ENCODE measurements at places on chromosomes 3 and 15.

DNA sequence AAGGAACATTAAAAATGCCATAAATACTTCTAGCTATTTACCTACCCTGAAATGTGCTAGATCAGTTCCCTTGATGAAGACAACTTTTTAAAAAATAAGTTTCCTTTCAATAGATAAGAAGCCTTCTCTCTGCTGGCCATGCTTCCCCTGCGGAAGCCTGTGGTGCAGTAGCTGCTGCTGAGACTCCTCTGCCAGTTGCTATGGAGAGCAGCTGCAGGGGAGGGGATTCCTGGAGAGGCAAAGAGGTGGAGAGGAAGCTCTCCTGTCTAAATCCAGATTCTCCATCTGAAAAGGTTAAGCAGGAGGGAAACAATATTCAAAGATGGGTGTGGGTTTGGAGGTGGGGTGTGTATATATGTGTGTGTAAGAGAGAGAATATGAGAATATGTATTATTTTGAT, 69.8 kb upstream of the BFSP2 start:
- no peak for DNase-seq

DNA sequence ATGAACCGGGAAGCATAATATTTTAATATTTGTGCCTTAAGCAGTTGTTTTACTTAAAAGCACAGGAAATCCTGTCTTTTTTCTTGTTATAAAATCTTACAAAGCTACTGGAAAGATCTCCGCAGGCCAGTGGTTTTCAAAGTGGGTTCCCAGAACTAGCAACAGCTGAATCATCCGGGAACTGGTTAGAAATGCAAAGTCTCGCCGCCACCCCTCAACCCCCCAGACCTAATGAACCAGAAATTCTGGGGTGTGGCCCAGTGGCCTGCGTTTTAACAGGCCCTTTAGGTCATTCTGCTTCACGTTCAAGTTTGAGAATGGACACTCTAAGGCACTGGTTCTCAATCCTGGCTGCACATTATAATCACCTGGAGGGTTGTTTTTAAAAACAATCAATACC, 74.7 kb downstream of the PDZRN3 start:
- no peak for DNase-seq

DNA sequence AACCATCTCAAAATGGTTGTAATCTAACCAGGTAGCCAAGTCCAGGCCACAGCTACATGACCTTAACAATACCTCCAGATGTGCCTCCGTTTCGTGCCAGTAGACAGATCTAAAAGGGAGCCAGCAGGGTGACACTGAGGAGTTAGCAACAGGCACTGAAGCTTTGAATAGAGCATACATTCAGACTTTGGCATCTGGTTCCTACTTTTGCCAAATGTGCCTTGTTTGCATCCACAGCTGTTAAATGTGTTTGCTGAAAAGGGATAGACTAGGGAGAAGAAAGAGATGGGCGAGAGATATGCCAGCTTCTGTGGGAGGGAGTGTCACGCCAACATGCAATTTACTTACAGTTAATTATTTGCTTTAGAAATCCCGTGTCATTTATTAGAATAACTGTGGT, 1433.9 kb upstream of the CADM2 start:
- DNase-seq: no peak

DNA sequence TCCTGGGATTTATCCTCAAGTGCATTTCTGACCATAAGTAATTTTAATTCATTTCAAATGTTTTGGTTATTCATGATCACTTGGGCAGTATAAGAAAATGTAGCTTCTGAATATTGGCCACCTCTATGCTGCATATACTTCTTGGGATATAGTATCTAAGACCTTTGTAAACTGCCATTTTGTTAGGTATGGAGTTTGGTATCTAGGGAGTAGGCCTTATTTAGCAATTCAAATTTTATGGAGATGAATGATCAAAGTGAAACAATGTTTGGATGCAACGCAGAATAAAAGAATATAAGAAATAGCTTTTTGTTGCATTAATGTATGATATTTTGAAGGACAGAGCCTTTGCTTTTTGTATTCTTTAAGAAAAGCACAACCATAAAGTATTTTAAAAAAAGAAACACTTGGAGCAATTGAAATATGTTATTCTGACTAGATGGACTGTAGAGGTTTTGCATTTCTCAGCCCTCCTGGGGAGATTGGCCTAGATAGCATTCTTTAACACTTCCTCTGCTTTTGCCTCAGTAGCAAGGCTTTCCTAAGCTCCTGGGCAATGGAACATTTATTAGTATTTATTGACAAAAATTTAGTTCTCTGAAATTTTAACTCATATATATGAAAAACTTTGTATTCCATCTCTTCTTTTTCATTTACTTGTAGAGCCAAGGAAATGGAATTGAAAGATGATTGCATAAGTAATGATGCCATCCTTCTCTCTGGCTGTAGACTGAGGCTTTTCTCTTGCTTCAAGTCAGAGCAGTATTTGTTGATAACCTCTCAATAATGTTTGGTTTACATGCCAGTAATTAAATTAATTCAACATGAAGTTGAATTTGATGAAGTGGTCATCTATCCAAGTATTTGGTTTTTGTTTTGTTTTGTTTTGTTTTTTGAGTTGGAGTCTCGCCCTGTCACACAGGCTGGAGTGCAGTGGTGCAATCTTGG, 61.8 kb upstream of the UTS2B start:
- no peak for DNase-seq
